Pericardium fibroblast (primary cell): ENCODE measurements at places on chromosomes 6 and 20. TPM values are rescaled to one million over a fixed set of nuclear protein-coding genes. Genes with fewer than 3 reads are reported as not detected.

CPNE5 gene
- total RNA-seq = 0.09 and 11.4 TPM in 2 replicates

KIF25 gene
- total RNA-seq = not detected in 2 replicates

FAM110A gene
- 1.8 and 4.4 TPM in 2 replicates for total RNA-seq

GGTLC1 gene
- not detected in 2 replicates for total RNA-seq

PSORS1C2 gene
- total RNA-seq = not detected in 2 replicates

TCF19 gene
- 2.7 and 5.0 TPM in 2 replicates for total RNA-seq

POPDC3 gene
- 2.7 and 26.6 TPM in 2 replicates for total RNA-seq

MCCD1 gene
- total RNA-seq = not detected in 2 replicates

FAM83C gene
- total RNA-seq = not detected in 2 replicates

F13A1 gene
- 0.51 TPM in 1 of 2 replicates, not detected in the other for total RNA-seq
